Activated T-helper 1 cell treated with Interleukin-2 at 50 U/mL for 16 hours (primary cell): ENCODE measurements at places on chromosomes 5 and 9.

DNA sequence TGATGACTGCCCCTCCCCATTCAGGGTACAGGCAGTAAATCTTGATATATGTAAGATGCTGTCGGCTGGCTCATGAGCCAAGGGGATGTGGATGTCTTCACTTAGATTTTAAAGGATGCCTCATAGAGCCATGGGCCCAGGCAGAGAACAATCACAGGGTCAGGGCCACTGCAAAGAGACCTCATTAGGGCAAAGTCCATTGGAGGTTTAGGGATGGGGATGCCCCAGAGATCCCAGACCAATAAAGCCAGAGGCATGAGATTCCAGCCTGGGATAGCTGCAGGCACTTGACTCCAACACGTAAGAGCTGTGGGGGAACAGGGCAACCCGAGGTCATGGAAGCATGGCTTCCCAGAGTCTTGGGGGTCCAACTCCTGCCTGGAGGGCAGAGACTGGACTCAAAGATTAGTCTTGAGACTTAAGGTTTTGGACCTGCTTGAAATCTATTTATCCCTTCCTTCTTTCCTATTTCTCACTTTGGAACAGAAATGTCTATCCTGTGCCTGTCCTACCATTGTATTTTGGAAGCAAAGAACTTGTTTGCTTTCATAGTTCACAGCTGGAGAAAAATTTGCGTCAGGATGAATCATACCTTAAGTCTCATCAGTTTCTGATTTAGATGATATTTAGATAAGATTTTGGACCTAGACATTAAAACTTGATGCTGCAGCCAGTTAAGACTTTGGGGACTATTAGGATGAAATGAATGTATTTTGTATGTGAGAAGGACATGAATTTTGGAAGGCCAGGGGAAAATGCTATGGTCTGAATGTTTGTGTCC, 101.3 kb upstream of the ADRA1B start:
- no peak for DNase-seq

DNA sequence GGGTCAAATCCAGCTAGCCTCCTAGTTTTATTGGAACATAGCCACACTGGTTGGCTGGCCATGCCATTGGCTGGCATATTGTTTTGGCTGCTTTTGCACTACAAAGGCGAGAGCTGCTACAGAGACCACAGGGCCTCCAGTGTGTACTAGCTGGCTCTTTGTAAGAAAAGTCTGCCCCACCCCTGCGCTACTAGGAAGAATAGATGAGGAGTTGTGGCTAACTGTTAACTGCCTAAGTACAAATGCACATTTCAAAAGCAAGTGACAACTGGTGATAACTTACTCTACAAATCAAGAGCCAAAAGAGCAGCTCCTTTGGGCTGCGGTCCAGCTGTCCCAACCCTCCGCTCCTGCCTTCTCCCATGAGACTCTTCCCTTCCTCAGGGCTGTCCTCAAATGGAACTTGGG, 63.9 kb downstream of the SERINC5 start:
- peak; percentile 30 for DNase-seq

- no peak for DNase-seq
These were observed 179.8 kb downstream of the BNC2 start for GRCh38 chr9:16690628-16691027.

DNA sequence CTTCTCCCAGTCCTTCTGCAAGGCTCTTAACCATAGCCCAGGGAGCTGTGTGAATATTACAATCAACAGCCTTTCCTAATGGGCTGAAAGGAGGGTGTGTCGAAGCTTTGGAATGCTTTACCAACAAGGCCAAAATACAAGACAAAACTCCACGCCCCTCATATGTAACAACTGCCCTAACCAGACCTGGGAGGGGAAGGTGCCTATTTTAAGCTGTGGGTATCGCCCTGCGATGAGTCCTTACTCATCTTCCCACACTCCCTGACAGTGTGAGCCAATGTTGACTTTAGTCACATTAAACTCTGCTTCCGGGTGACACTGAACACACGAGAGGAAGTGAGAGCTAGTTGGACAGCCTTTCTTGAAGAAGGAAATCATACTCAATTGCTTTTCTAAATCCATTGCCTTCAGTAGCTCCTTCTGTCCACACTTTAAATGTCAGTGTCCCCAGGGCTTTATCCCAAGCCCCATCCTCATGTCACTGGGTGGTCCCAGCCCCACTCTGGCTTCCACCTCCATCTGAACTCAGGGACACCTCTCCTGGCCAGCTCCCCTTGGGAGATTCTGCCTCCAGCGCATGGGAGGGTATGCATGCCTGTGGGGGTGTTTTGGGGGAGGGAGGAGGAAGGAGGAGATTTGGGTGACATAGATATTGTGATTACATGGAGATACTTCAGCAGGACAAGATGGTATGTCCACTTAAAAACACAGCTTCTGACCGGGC, 6.5 kb upstream of the TBC1D9B start:
- no peak for DNase-seq

DNA sequence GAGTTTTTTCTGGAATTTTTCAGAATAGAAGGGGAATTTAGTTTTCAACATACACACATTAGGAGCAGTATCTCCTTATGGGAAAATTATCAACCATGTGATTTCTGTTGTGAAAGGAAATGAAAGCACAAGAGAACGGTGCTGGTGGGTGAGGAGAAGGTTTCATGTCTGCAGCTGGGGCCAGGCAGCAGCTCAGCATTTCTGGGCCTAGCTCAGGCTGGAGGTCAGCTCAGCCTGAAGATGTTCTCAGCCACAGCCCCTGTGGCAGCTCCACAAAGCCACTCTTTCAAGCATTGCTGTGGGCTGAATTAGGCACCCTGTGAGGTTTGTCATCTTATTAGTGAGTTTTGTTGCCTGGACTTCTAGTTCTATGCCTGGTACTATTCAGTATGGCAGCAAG, 90.3 kb downstream of the DIRAS2 start:
- no peak for DNase-seq

DNA sequence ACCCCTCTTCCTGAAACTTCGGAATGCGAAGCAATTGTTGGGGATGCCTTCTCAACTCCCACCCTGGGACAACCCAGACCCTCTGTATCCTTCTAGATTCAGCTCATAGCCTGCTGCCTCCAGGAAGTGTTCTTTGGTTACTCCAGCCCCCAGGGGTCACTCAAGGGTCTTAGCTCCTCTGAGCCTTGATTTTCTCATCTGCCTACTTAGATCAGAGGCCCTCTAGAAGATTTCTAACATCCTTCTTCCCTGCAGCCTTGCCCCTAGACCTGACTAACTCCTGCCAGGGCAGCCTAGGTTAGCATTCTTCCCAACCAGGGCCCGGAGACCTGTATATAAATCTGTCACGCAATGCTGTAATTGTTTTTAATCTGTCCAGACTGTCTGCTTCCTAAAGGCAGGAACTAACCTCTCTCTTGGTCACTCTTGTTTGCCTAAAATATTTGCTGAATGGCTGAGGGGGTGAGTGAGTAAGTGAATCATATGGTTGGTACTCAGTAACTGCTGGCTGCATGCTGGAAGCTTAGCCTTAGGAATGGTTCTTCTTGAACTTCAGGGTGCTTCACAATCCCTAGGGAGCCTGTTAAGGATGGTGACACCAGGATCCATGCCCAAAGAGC, 8.2 kb downstream of the GALNT10 start:
- no peak for DNase-seq

- DNase-seq = peak; percentile 33
These were observed 4.7 kb upstream of the TEX53 start for GRCh38 chr9:114662081-114662989.

DNA sequence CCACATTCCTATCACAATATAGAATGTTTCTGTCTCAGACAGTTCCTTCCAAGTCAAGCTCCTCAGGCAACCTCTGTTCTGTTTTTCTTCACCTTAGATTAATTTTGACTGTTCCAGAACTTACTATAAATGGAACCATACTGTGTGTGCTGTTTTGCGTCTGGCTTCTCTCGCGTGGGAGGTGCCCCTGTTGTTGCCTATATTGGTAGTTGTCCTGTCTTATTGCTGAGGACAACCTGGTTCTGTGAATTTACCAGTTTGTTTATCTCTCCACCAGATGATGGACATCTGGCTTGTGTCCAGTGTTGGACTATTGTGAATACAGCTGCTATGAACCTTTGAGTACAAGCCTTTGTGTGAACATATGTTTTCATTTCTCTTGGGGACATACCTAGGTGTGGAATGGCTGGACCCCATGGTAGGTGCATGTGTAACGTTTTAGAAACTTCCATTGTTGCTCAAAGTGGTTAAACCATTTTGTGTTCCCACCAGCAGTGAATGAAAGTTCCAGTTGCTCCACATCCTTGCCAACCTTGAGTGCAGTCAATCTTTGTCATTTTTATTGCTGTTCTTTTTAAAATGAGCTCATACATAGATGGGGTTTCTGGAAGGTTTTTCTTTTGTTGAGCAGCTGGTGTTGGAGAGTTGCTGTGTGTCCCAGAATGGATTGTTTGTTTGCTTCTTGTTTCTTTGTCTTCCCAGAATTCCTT, 18.1 kb downstream of the HMCN2 start:
- DNase-seq = no peak

DNA sequence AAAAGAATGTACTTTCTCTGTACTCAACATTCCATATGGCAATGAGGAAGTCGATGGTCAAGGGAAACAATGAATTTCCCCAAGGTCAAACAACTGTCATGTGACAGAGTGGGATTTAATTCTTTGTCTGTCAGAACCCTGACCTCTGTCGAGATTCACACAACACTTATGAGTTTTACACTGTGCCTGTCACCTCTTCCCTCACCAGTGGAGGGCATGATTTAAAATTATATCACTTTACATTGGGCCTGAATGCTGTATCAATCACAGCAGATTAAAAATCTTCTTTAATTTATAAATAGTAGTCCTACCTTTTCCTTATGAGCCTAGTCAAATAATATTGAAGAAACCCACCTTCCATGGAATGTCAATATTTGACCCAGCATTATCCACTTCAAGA, 276.7 kb downstream of the CDH10 start:
- no peak for DNase-seq
